Putamen (tissue), 1 donor: ENCODE measurements at places on chromosomes 7 and 10.

- no peak for DNase-seq
Observed at GRCh38 chr7:42193471-42194129, 43.4 kb downstream of the GLI3 start.

GRCh38 chr10:28644647-28645046 lies 32.7 kb upstream of the BAMBI start:
- DNase-seq, result no peak

GRCh38 chr7:72710983-72711382 lies 117.0 kb downstream of the TYW1B start:
- no peak for DNase-seq

DNA sequence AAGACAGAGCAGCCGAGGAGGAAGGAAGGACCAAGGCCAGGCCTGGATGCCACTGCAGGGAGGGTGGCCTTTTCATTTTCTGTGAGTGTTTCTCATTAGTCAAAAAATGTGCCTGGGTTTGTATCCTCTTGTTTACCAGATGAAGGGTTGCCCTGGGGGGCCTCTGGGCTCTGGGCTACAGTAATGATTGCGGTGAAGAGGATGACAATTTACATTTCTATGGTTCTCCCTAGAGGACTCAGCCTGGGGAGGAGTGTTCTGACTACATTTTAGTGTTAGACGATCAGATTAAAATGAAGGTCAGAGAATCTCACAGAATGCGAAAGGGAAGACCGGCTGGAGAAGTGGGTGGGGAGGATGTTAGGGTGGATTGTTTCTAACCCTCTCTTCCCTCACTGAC lies 108.0 kb upstream of the KMT2C start:
- DNase-seq, result no peak

DNA sequence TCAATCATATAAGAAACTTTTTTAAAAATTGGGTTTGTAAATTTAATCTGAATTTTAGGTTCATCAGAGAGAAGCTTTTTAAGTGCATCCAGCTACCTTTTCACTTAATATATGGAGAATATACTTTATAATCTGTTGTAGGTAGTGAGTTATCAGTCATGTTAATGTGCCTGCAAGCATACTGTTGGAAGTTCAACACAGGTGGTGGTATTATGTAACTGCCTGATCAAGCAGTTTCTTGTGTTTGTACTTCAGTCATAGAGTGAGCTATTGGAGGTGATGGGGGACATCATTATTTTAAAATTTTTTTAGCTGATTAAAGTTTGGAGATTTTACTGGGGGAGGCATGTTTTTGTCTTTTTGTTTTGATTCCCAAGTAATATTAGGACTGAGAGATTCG lies 2.5 kb downstream of the TNKS2 start:
- DNase-seq, result no peak

GRCh38 chr10:61855771-61856170 lies 45.7 kb upstream of the ARID5B start:
- no peak for DNase-seq

GRCh38 chr10:131267814-131268095 lies 43.8 kb downstream of the TCERG1L start:
- DNase-seq, result no peak

DNA sequence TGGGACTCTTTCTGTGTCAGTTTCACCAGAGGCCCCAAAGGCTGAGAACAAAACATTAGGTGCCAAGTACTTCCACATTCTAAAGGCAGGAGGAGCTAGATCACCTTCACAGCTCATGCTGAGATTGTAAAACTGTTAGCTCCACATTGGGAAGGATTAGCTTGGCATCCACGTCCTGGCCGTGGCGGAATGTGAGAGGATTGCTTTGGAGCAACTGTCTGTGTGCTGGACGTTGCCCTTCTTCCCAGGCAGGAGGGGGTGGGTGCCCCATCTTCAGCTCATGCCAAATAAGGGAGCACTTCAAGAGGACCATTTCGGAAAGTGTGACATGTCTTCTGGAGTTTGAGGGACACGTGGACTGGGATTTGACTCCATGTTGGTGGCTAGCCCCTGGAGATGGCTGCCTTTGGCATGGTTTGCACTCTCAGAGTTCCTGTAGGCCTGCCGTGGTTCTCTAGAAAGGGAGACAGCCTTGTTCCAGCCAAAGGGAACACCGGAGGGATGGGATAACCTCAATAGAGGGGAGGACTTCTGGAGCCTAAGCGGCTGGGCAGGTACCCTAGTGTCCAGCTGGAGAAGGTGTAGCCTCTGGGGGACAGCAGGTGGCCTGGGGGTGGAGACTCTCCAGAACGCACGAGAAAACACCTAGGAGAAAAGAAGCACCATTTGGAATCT lies 19.9 kb upstream of the FMC1 start:
- DNase-seq, result no peak

- no peak for DNase-seq
Observed at GRCh38 chr10:60848126-60848525, 69.8 kb downstream of the CDK1 start.

GRCh38 chr10:354901-355617 lies 219.8 kb downstream of the ZMYND11 start:
- DNase-seq, result no peak

GRCh38 chr7:131889572-131890150 lies 333.2 kb upstream of the PODXL start:
- DNase-seq, result no peak

GRCh38 chr10:112271982-112272381 lies 11.2 kb upstream of the TECTB start:
- DNase-seq, result no peak

- no peak for DNase-seq
Observed at GRCh38 chr10:49167425-49168170, 20.6 kb downstream of the TMEM273 start.

GRCh38 chr10:132994185-132994796 lies 51.9 kb upstream of the CFAP46 start:
- DNase-seq, result no peak

DNA sequence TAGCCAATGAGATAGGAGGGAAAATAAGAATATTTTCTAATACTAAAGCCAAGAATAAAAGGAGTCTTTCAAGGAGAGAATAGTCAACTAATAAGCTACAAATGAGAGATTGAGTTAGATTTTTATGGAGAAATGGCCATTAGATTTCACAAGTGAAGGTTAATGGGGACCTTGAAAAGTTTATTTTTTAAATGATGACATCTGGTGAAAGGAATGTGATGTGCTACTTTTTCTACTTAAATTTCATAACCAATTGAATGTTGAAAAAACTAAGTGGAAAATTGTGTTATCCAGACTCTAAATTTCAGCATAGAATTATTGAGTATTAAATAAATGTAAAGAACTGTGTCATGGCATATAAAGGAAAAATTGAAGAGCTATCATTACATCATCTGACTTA lies 125.7 kb downstream of the TSPAN12 start:
- DNase-seq, result no peak

GRCh38 chr7:41942468-41943093 lies 239.7 kb upstream of the INHBA start:
- DNase-seq, result peak; percentile 19

GRCh38 chr7:74417419-74417971 lies 36.2 kb upstream of the GTF2IRD1 start:
- DNase-seq, result peak; percentile 52

DNA sequence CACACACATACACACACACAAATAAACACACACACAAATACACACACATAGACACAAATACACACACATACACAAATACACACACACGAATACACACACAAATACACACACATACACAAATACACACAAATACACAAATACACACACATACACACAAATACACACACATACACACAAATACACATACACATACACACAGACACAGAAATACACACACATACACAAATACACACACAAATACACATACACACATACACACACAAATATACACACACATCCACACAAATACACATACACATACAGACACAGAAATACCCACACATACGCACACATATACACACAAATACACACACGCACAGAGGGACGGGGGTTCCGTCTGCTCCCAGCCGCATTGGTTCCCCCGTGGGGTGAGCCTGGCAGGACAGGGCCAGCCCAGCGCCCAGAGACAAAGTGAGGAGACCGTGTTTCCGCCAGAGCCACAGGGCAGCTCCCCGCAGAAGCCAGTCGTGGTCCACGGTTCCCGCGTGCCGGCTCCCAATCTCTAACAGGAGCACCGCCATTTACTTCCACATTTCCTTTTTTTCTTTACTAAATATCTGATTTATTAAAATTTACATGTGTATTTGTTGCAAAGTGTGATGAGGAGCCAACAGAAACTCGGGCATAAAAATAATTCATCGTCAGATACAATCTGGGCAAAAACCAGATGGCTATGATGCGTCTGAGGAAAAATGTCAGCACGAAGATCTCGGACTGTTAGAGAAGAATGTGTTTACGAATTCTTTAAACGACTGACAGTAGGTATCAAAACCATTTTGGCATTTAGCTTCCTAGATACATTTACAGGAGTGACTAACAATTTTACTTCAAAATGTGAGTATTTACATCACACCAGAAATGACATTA lies 3.1 kb upstream of the KNDC1 start:
- DNase-seq, result no peak

DNA sequence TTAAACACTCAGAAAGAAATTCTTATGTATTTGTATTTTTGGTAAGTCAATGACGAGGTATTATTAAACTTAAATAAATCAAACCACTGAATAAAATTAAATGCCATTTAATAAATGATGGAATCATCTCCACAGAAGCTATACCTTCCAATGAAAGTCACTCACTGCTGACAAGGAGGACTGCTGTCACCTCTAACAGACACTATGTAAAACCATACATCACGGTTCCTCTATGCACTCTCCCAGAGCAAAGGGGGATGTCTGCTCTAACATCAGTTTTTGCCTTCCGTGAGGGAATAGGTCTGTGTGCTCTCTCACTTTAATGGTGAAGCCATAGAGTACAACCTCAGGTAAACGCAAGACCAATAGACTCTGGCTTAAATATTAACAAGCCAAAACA lies 99.7 kb upstream of the DDC start:
- no peak for DNase-seq

DNA sequence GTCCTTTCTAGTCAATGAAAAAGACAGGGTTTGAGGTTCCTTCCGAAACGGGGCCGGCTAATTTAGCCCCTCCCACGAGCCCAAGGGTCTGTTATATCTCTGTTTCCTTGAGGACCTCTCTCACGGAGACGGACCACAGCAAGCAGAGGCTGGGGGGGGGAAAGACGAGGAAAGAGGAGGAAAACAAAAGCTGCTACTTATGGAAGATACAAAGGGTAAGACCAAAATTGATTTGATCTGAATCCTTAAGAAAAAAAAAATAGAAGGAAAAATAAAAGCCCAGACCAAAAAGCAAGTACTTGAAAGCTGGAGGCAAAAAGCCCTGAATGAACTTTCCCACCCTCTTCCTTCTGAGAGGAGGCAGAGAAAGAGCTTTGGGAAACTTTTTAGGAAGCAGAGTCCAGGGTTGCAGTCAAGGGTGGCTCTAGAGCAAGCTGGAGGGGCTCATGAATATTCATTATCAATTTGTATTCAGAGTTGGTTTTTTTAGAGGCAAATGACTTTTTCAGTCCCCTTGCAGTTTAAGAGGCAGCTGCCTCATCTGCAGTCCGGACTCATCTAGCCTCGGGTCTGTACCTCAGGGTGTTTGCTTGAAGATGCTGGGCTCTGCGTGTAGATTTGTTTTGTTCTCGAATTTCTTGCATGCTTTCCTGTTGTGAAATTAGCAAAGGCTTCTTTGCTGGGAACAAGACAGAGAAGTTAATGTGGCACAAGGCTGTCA lies at the start of gene ENTPD1:
Gene ENTPD1, plus strand, starts transcription at position 123 of the 721 bp plus-strand sequence. Its CDS starts 77 bp downstream, at position 200.
- peak; percentile 30 for DNase-seq

GRCh38 chr7:157559596-157560257 lies 222.9 kb downstream of the DNAJB6 start:
- DNase-seq, result no peak

DNA sequence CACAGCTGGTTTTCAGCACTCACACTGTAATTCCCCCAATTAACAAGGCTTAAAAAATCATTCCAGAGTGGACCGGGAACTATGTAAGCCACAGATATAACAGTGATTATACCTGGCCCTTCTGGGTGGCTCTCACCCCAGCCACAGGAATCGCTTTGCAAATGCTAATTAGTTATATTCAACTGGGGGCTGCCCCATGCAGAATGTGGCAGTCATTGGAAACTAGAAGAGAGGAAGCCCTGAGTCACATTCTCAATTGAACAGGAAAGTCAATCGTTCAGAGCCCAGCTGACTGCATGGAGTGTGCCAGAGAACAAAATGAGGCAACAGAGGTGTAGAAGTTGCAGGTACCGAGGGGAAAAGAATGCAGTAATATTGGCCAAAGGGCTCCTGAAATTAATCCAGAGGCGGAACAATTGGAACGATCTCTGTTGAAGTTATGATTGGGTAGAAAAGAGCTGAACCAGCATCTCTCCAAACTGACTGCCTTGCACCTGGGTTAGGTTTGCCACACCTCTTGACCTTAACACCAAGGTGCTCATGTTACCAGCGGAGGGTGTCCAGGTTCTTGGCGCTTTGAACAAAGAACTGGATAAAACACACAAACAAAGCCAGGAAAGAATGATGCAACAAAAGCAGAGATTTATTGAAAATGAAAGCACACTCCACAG lies 909.7 kb upstream of the AUTS2 start:
- DNase-seq, result no peak

DNA sequence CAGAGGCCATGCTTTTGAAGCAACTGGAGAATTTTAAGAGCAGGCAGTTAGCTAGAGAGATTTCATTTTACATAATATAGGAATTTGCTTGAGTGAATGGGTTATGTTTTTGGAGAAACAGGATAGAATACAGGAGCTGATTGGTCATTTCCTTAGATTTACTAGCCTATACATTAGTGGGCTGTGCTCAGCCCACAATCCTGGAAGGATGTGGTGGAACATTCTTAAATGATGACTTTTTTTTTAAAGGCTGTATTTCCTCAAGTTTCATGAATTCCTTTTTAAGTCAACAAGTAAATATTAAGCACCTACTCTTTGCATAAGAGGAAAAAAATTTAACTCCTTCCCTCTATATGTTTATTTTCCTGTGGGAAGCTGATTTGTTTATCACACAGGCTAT lies 314.4 kb upstream of the BMPER start:
- DNase-seq, result no peak

- no peak for DNase-seq
Observed at GRCh38 chr10:12396567-12396966, 47.2 kb downstream of the CAMK1D start.
